NCI-H69 (cell line): ENCODE measurements at places on chromosomes 3 and 15.

GRCh38 chr15:89138999-89139612, 50.9 kb downstream of the ABHD2 start:
- no peak for DNase-seq

GRCh38 chr3:24185738-24186384, 240.8 kb downstream of the NR1D2 start:
- DNase-seq, result peak; percentile 75

DNA sequence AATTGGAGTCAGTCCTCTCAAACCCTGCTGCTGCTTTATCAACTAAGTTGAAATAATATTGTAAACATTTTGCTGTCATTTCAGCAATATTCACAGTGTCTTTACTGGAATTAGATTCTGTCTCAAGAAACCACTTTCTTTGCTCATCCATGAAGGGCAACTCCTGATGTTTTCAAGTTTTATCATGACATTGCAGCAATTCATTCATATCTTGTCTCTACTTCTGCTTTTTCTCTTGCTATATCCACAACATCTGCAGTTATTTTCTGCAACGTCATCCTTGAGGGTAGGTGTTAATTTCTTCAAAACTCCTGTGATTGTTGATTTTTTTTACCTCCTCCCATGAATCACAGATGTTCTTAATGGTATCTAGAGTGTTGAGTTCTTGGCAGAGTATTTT, 181.6 kb downstream of the EPHA6 start:
- no peak for DNase-seq

- DNase-seq, result no peak
Observed at GRCh38 chr15:31483053-31483985, 156.7 kb downstream of the KLF13 start.

DNA sequence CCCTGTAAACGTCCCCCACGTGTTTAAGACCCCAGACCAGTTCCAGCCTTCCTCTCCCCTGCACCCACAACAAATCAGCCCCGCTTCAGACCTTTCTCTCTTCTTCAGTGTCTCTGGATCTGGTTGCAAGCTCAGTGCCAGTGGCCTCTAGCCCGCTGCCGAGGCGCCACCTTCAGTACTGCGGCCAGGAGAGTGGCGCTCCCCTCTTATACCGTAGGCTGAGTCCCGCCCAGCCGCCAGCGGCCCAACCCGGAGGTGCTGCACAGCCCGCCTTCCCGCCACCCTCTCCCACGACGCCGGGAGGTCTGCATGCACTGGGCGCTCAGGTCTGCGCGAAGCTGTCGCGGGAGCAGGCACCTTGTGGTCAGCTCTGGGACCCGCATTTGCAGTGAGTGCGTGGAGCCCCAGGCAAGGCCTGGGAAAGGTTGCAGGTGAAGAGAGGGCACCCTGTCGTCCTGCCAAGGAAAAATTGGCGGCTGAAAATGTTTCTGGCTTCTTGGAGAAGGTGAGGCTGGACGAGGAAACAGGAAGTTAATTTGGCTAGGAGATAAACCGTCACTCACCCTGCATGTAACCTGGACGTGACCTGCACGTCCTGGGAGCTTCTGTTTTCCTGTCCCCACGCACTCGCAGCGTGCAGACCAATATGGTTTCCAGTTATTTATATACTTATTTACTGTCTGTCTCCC, at the start of gene C2CD4B:
Gene C2CD4B, minus strand, starts transcription at position 182 of the 689 bp plus-strand sequence. CDS start 301 bp downstream, outside the sequence.
- DNase-seq, result peak; percentile 49

GRCh38 chr3:153590051-153590450, 428.0 kb downstream of the RAP2B start:
- no peak for DNase-seq

DNA sequence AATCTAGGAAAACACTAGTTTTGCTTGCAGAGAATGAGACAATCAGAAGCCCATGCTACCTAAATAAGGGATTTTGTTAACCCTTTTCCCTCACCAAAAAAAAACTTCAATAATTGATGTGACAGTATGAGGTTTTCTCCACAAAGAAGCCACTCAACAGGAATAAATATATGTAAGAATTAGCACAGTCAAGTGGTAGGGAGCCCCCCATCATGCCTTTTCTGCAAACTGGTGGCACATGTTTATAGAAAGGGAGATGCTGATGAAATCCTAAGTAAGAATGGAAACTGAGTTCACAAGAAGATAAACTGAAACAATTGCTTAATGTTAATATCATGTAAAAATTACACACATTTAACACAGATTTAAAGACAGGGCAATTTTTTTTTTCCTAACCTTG, 51.0 kb downstream of the PHC3 start:
- no peak for DNase-seq

- DNase-seq, result no peak
Observed at GRCh38 chr3:73459711-73460110, 165.0 kb downstream of the PDZRN3 start.

DNA sequence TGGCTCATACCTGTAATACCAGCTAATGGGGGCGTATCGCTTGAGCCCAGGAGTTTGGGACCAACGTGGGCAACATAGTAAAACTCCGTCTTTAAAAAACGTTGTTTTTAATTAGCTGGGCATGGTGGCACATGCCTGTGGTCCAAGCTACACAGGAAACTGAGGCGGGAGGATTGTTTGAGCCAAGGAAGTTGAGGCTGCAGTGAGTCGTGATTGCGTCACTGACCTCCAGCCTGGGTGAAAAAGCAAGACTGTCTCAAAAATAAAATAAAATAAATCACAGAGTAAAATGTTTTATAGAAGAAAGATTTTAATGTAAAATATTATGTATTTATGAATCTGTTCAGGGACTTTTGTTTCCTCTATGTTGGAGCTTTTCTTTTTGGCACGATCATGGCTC, 15.3 kb upstream of the STRIT1 start:
- no peak for DNase-seq

DNA sequence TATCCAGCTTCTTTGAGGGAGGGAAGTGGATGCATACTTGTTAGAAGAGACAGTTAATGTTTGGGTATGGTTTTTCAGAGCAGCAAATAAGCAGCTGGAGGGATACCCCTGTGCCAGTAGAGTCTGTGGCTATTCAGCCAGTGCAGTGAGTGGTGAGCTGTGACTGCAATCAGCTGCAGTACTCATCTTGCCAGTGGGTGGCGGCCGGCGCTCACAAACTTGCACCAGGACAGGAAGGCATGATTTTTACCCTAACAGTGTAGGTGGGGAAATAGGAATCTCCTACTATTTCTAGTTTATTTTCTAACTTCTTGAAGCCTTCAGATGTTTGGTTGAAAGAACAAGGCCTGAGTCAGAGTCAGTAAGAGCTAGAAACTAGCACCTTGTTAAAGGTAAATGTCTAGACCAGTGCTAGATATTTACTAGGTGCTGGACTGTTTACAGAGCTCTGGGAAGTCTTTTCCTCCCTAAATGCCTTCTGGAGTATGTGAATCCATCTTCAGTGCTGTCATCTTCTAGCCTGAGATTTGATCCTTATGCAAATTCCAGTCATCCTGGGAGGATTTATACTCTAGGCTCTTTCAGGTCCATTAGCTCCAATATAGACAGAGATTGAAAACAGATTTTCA, 23.6 kb downstream of the TIMP4 start:
- DNase-seq, result peak; percentile 49

DNA sequence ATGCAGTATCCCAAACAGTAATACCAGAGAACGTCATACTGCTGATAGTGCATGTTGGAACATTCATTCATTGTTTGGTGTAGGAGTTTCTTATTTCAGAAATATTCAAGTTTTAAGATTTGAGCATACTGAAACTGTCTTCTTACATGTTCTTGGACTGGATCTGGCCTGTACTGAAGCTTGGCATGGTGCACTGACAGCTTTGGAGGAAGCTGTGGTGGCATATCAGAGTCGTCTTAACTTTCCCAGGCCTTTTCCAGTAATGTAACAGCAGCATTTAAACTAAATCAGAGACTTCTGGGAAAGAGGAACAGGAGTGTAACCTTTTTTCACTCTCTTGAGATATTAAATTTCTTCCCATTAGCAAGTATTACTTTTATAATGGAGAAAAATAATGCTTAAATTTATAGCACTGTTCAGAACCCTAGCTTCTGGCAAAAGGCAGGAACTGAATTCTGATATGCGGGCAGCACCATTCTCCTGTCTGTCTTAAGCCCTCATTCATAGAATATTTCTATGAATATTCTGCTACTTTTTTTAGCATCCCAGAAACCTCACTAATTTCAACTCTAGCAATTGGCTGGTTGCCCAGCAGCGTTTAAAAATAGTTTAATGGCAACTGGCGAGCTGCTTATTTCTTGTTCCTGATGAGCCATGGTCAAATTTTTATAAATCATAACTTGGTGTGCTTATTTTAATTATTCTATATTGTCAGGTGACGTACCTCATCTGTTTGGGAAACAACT, 31.1 kb downstream of the DNAJC13 start:
- no peak for DNase-seq
